ENCODE measurements at places on chromosomes 5 and 9. TPM values are rescaled to one million over a fixed set of nuclear protein-coding genes. Genes with fewer than 3 reads are reported as not detected.

The MSMP gene
- total RNA-seq, result not detected

- no peaks in the 10 kb centered on the region for H3K36me3 ChIP-seq
- H3K4me3 ChIP-seq, result no peak overlapping the region
- DNase-seq, result no peak
- H3K27me3 ChIP-seq, result peaks cover under 1% of the 10 kb centered on the region
- H3K27ac ChIP-seq, result no peak overlapping the region
Observed at GRCh38 chr5:177466861-177467260, 6.6 kb downstream of the DBN1 start.

The IFNA6 gene
- not detected for total RNA-seq

GRCh38 chr5:53749621-53750020 lies 189.2 kb downstream of the NDUFS4 start:
- H3K27ac ChIP-seq, result no peak overlapping the region
- no peaks in the 10 kb centered on the region for H3K4me1 ChIP-seq
- H3K36me3 ChIP-seq, result no peaks in the 10 kb centered on the region
- no peaks in the 10 kb centered on the region for H3K27me3 ChIP-seq

- H3K27ac ChIP-seq, result peak overlapping the region; percentile 72
- no peak for DNase-seq
- no peaks in the 10 kb centered on the region for H3K27me3 ChIP-seq
Observed at GRCh38 chr9:115133649-115134048, 15.7 kb upstream of the TNC start.

DNA sequence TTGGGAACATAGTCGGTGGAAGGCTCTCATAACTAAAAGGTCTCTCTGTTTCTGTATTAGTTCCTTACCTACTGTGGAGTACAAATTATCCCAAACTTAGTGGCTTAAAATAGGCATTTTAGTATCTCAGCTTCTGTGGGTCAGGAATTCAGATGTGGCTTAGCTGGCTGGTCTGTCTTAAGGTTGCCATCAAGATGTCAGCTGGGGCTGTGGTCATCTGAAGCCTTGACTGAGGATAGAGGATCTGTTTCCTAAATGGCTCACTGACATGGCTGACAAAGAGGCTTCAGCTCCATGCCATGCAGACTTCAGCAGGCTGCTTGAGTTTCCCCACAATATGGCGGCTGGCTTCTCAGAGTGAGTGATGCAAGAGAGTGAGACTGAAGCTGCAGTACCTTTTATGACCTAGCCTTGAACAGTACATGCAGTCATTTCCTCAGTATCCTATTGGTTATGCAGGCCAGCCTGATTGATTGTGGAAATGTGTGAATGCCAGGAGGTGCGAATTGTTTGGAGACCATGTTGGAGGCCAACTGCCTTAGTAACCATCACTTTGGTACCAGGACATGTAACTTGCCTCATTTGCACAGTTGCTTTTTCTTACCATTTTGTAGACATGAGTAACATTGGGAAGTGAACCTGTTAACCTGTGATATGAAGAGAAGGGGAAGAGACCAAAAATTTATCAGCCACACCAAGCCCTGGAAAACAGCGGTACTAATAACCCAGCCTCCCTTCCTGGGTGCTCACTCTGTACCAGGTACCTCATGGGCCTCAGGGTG lies 152.8 kb upstream of the IER5L start:
- H3K4me3 ChIP-seq, result no peak overlapping the region
- H3K27ac ChIP-seq, result no peak overlapping the region
- no peaks in the 10 kb centered on the region for H3K27me3 ChIP-seq
- H3K36me3 ChIP-seq, result no peaks in the 10 kb centered on the region
- DNase-seq, result no peak

DNA sequence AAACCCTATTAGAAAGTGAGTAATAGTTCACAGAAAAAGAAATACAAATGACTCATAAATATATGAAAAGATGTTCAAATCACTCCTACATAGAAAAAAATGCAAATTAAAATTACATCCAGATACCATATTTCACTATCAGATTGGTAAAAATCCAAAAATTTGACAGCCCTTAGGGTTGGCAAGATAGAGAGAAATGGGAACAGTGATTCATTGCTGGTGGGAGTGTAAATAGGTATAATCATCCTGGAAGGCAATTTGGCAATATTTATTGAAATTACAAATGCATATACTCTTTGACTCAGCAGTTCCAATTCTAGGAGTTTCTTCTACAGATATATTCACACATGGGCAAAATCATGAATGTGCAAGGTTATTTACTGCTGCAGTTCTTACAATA lies 273.5 kb downstream of the NR2F1-AS1 start:
- H3K4me1 ChIP-seq, result no peaks in the 10 kb centered on the region
- H3K27ac ChIP-seq, result no peak overlapping the region
- H3K36me3 ChIP-seq, result no peaks in the 10 kb centered on the region
- no peak overlapping the region for H3K4me3 ChIP-seq

The PCDHGA6 gene
- total RNA-seq, result 2.4 TPM

DNA sequence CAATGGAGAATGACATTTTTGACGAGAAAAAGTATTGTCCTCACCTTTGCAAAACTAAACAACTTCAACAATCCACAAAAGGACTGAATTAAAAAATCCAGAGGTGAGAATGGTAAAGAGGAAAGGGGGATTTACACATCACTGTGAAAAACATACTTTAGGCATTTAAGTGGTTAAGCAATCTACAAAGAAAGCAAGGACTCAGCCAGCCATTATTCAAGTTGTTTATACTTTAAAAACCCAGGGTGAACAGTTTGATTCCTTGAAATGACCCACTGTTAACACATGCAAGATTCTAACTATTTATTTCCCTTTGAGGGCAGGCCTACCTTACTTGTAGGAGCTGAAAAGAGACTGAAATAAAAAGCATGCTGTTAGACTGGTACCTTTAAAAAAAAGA lies 29.3 kb downstream of the TUT7 start:
- no peaks in the 10 kb centered on the region for H3K4me1 ChIP-seq
- H3K4me3 ChIP-seq, result no peak overlapping the region

DNA sequence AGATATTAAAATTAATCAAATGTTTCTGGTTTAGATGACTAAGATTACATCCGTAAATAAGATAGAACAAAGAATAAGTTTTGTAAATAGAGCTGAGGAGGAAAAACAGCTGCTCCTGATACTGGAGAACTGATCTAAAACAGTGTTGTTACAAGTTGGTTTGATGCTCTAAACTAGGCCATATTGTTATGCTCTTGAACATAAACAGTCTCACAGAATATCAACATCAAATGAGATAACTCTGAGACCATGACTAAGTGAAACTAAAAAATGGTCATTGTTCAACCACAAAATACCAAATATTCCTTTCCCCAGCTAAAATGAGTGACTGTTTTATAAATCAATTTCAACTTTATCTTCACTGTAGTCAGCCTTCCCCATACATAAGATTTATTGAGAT lies 16.5 kb upstream of the SRFBP1 start:
- H3K27ac ChIP-seq, result no peak overlapping the region
- H3K4me3 ChIP-seq, result no peak overlapping the region
- H3K4me1 ChIP-seq, result no peaks in the 10 kb centered on the region
- no peaks in the 10 kb centered on the region for H3K36me3 ChIP-seq
- no peak for DNase-seq

GRCh38 chr9:33510262-33511183 lies 13.5 kb upstream of the ANKRD18B start:
- peak overlapping the region; percentile 60 for H3K4me3 ChIP-seq
- DNase-seq, result peak; percentile 39
- no peaks in the 10 kb centered on the region for H3K36me3 ChIP-seq
- H3K27me3 ChIP-seq, result no peaks in the 10 kb centered on the region
- H3K27ac ChIP-seq, result peak overlapping the region; percentile 73

The OBP2B gene
- total RNA-seq, result not detected

All from transverse colon (tissue), 4 donors.